Hindlimb muscle (tissue), 1 donor: ENCODE measurements at places on chromosomes 12 and 14.
A peak's percentile ranks its signal among the peaks of the same experiment; 100 is the strongest.

- no peak for DNase-seq
Measured at GRCh38 chr12:49665384-49665783, 41.8 kb downstream of the FMNL3 start.

GRCh38 chr14:42070031-42070430 is 463.4 kb downstream of the LRFN5 start:
- no peak for DNase-seq

- DNase-seq, result no peak
Measured at GRCh38 chr14:68941820-68942219, 37.3 kb downstream of the ACTN1 start.

DNA sequence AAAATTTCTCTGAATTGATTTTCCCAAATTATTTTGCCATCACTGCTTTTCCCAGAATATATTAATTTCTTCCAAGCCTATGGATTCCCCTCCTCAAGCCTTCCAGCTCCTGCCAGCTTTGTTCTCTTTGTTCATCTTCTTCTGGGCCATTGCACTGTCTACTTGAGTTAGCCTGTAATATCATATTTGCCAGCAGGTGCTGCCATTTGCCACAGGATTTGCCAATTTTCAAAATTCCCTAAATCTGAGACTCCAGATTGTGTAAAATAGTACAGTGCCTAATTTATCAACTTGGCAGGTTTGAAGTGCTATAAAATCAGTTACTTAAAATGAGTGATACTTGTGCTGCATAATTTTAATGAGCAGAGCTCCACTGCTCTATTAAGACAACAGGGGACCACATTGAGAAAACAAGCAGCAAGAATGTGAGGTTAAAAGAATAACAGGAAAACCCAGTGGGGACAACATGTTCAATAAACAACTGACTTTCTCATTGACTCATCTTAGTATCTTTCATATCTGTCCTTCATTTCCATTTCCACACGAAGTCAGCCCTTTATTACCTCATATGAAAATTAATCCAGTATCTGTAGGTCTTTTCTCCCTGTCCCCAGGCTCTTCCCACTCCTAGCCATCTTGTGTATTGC is 84.6 kb upstream of the CCDC196 start:
- no peak for DNase-seq

GRCh38 chr12:38921025-38921677 is 15.8 kb upstream of the CPNE8 start:
- DNase-seq, result peak; percentile 25

DNA sequence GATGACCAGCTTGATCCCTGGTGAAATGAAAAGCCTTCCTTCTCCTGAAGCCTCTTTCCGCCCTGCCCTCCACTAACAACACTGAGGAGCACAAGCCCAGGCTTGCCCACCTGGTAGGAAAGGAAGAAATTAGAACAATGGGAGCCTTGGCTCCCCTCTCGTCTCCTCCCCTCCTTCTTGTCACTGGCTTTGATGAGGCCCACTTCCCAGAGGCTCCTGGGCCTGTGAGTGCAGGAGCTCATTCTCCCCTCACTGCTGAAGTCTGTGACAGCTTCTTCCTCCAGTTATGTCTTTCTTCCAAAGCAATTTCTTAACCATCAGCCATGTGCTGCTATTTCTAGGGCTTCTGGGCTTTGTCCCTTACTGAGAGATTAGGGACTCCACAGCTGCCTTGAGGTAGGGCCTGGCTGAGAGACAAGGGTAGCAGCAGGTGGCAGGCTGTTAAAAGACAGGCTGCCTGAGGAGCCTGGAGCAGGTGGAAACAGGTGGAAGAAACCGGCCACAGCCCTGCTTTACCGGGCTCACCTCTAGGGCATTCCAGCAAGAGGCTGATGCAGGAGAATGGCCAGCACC is 53.6 kb upstream of the SRSF5 start:
- DNase-seq, result no peak

- no peak for DNase-seq
Measured at GRCh38 chr12:34607520-34608195, 585.4 kb downstream of the ALG10 start.

DNA sequence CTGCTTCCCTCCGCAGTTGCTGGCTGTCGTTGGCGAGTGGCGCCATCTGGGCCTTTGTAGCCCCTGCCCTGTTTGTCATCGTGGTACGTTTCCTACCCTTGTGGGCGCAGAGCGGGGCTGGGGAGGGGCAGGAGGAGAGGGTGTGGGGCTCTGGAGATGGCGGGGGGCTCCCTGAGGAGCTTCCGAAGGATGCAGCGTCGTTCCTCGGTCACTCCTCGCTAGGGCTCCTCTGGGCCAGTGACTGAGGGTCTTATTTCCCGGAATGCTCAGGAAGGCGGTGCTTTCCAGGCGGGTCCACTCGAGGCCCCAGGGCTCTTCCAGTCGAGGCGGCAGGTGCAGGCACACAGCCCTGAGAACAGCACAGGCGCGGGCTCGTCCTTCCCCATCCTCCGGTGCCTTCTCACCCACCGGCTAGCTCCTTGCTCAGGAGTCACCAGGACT is 167.1 kb downstream of the ADGRD1 start:
- DNase-seq, result no peak

- DNase-seq, result no peak
Measured at GRCh38 chr14:65413739-65414045, 1.2 kb downstream of the FUT8 start.

- peak; percentile 55 for DNase-seq
Measured at GRCh38 chr14:59424341-59425071, 40.7 kb downstream of the GPR135 start.

DNA sequence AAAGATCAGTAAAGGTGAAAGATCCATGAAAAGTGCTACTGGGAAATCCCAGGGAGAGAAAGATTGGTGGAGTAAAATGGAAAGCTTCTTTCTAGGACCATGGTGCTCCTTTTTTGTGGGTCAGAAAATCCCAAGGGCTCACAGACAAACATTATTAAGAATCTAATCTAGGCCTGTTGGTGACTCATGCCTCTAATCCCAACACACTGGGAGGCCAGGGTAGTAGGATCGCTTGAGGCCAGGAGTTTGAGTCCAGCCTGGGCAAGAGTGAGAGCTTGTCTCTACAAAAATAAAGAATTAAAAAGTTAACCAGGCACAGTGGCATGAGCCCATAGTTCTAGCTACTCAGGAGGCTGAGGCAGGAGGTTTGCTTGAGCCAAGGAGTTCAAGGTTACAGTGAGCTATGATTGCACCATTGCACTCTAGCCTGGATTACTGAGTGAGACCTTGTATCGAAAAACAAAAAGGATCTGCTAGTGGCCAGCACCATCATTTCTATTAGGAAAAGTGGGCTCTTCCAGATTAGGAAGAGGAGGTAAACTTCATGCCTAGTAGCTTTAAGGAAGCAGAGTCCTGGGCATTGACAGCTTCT is 43.0 kb downstream of the TXNRD1 start:
- no peak for DNase-seq

DNA sequence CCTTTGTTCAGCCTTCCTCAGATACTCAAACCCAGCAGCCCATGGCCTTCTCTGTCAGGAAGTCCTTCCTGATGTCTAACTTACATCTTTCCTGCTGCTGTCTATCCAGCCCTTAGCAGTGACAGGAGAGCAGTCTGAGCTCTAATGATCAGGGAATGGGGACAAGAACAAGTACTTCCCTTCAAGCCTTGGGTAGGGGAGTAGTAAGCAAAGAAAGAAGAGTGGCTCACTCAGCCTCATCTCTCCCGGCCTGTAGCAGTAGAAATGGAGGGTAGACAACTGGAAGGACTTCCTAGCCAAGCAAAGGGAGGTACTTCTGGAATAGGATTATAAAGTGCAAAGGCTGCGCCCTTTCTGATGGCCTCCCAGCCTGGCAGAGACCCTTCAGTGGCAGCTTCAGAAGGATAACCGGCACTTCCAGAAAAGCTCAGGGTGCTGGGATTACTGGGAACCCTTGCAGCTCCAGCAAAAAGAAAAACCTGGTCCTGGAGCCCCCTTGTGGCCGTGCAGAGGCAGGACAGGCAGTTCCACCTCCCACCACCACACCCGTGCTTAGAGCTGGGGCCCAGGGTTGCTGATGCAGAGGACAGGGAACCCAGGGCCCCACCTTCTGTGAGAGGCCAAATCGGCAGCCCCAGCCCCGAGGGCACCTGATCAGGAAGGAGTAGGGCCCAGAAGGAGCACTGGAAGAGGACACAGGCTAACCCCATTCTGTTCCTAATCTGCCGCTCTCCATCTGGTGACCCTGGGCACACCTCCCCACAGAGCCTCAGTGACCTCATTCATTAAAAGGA is 12.4 kb upstream of the SMUG1 start:
- DNase-seq, result peak; percentile 82
